ENCODE measurements at places on chromosomes 3 and 15.

- no peak for DNase-seq
These were observed 144.5 kb downstream of the ATP10A start for GRCh38 chr15:25718597-25718996.

- DNase-seq, result no peak
These were observed 4.7 kb downstream of the LMAN1L start for GRCh38 chr15:74817370-74817737.

GRCh38 chr3:36447061-36447460 is 66.8 kb downstream of the STAC start:
- DNase-seq, result no peak

DNA sequence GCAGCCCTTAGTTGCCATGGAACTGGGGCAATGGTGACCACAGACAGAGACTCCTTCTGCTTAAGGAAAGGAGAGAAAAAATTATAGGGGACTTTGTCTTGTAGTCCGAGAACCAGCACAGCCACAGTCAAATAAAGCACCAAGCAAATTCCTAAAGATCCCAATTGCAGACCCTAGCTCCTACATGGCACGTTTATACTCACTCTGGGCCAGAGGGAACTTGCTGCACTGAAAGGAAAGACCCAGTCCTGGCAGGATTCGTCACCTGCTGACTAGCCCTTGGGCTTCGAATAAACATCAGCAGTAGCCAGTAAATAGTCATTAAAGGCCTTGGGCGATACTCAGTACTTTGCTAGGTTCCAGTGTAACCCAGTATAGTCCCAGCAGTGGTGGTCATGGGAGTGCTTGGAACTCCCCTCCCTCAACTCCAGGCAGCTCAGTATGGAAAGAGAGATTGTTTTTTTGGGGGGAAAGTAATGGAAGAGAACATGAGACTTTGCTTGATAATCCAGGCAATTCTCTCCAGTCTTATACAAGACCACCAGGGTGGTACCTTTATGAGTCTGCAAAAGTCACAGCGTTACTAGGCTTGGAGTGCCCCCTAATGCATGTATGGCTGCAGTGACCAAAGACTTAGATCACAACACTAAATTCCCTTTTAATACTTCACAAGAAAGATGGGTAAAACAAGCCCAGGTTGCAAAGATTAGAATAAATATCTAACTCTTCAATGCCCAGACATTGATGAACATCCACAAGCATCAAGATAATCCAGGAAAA is 66.4 kb upstream of the AGTR1 start:
- no peak for DNase-seq

DNA sequence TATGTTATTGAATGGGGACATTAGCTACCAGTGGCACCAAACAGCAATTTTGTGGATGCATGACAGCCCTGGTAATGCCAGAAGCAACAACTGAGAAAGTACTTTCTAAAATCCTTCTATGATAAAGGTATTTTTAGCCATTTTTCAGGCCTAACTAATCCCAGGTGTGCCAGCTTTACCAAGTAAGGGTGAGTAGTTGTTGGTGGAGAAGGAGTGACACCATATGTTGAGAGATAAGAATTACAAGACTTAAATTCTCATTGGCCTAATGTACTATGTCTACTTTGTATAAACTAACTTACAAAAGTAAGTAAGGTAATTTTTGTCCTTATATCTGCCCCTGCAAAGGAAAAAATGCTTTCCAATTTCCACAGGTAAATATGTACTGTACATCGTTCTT is 4.1 kb upstream of the COX17 start:
- DNase-seq, result no peak

DNA sequence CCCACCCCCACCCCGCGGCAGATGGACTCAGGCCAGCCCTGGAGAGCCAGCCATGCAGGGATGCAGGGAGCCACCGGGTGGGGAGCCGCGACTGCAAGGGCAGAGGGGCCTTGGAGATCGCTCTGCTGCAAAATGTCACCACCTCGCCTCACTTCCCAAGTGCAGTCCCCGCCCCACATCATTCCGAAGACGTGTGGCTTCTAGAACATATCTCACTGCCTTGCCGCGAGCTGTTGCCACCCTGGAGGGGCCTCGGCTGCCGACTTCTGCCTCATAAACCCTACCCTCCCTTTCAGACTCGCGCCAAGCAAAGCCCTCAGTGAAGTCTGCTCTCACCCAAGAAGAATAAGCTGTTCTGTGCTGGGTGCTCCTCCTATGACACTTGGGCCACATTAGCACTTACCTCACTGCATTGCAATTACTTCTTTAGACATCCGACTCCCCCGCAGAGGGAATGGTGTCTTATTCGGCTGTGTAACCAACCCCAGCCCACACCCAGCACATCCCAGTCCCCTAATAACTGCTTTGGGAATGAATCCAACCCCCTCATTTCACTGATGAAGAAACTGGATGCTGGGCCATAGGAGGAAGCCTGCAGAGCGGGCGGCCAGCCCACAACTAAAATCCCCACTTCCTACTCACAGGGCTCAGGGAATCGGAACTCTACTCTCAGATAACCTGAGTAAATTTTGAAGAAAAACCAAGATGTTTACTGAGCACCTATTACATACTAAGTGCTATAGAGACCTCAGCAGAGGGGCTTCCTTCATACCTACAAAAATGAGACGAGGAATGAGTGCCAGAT is 8.6 kb downstream of the TLE3 start:
- no peak for DNase-seq

GRCh38 chr3:73060302-73060723 is 1.1 kb upstream of the EBLN2 start:
- DNase-seq, result no peak

Data from lower leg skin (tissue), 4 donors.